ENCODE measurements at places on chromosomes 16 and 17.

DNA sequence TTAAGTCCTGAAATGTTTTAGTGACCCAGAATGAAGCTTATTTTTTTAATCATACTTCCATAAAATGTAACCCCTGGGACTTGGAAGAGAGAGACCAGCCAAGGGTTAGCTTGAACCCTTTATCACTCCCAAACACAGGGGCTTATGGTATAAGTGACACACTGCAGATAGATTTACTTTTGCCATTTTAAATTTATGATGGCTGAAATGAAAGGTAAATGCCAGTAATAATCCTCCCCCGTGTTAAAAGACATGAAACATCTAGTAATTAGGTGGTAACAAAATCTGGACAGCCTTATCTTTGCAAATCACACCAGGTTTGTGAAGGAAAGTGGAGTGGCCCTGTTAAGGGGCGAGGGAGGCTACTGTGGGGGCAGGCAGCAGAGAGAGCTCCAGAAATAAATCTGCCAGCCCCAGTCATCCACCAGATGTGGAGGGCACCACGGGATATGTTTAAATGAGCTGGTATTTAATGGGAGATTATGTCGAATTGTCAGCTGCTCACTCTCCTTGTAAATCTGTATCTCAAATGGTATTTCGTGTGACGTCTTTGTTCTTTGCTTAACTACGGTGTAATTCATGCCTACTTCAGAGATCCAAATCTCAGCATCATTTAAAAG is 326.5 kb downstream of the WWOX start:
- no peak for DNase-seq

GRCh38 chr16:68448360-68448970 is at the start of gene SMPD3:
SMPD3 (minus strand) TSS chr16:68448508; CDS start chr16:68372181, 76,327 bp downstream.
- peak; percentile 97 for DNase-seq

- no peak for DNase-seq
These were observed 4.1 kb upstream of the LITAFD start for GRCh38 chr16:8877894-8878522.

- DNase-seq, result no peak
These were observed 340.8 kb downstream of the XYLT1 start for GRCh38 chr16:17129971-17130370.

- no peak for DNase-seq
These were observed 5.4 kb downstream of the HEATR3 start for GRCh38 chr16:50071075-50071671.

- no peak for DNase-seq
These were observed 12.7 kb upstream of the PABPN1L start for GRCh38 chr16:88878967-88879787.

- no peak for DNase-seq
These were observed 33.1 kb downstream of the FOXL1 start for GRCh38 chr16:86611525-86611855.

- DNase-seq, result no peak
These were observed 8.1 kb downstream of the PNMT start for GRCh38 chr17:39676198-39676819.

DNA sequence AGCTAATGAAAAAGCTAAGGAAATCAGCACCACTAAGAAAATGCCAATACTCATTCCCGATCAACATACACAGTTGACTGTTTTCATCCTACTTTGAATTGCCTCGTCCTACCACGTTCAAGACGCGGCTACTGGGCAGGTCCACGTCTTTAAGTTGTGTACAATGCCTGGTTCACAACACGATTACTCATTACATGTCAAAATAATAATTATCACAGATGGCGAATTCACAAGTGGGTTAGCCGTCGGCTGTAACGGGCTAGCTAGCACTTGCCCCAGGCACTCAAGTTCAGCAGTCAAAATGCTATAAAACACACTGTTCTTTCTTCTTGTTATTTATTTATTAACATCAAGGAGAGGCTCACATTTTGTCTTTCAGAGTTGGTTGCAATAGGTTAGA is 124.2 kb downstream of the ZFHX3 start:
- no peak for DNase-seq

DNA sequence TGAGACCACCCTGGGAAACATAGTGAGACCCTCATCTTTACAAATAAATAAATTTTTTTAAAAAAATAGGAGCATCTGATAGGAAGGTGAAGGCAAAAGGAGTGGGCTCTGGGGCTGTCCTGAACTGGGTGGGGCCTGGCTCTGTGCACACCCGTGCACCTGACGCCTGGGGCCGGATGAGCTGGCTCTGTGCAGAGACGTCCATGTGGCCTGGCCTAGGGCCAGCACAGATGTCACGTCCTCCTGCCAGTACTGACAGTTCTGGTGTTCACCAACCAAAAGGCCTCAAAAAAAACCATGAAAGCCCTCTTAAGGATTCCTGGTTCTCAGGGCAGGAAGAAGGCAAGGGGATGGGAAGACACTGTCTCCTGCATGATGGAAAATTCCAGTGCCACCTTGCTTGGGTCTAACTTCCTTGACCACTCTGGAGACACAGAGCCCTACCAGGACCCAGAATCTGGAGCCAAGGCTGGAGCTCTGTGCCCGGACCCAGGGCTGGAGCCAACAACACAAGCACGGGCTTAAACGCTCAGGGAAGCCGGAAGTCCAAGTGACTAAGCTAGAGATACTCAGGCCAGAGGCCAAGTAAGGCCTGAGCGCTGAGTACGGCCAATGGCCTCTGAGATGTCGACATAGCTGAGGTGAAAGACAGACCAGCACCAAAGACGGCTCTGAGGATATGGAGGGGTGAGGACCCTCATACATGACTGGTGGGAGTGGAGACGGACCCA is 32.9 kb downstream of the COPRS start:
- DNase-seq, result no peak

DNA sequence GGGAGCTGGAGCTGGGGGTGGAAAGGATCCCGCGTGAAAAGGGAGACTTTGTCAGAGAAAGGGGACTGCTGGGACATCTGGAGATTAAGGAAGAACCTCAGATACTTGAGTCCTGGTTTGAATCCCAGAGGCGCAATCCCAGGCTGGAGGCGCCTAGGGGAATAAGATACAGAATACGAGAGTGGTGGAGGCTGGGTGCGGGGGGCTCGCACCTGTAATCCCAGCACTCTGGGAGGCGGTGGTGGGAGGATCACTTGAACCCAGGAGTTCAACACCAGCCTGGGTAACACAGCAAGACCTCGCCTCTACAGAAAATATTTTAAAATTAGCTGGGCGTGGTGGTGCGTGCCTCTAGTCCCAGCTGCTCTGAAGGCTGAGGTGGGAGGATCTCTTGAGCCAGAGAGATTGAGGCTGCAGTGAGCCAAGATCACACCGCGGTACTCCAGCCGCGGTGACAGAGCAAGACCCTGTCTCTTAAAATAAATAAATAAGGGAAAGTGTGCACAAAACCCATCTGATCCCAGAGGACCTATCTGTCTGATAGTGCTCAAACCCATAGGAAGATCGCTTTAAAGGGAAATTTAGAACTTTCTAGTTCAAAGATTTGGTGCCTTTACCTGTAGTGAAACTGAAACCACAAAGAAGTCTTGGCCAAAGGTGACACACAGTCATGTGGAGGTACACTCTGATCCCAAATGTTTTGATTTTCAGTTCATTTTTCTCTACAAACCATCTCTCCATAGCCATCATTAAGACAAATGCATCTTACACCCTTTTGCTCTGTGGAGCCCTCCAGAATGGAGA is 617 bp upstream of the SCRN2 start:
- no peak for DNase-seq

GRCh38 chr17:41707803-41708669 is 4.1 kb upstream of the GAST start:
- no peak for DNase-seq

GRCh38 chr17:46726206-46726605 is 92.3 kb downstream of the WNT3 start:
- DNase-seq, result no peak

DNA sequence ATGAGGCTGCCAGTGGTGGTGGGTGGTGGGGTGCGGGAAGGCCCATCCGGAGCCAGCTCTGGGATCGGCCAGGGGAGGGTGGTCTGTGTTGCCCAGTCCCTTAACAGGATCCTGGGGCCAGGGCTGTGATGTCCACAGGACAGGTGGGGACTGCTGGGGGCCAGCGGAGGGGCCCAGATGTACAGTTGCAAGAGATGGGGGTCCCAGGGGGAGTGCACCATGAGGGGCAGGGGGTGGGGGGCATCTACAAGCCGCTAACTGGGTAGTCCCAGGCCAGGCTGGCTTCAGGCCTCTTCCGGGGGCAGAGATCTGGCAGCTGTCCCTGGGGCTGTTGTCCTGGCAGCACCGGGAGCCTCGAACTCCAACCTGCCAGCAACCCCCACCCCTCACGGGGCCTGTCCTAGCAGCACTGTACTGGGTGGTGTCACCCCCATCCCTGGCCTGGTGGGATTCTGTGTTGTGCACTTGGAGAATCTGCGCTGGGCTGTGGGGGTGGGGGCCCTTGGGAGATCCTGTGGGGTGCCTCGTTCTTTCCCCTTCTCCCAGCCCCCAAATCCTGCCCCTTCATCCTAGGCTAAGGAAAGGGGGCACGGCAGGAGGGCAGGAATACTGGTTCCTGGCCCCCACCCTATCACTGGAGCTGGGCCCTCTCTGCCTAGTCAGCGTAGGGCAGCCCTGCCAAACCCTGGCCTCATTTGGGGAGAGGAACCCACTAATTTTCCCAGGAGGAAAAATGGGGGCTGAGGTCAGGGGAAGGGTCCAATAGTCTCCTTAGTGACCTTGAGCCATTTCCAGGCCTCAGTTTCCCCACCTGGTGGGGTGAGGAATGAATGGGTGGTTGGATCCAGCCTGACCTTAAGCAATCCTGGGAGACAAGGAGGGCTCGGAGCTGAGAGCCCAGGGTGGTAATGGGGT is 1.4 kb downstream of the MTSS2 start:
- no peak for DNase-seq

All from stimulated activated CD8-positive, alpha-beta memory T cell treated with anti-CD3 and anti-CD28 coated beads, Interleukin-7, amount 100 ng/mL, for 1 hour (primary cell).